ENCODE measurements at places on chromosomes 2 and 18.
A peak's percentile ranks its signal among the peaks of the same experiment; 100 is the strongest.

DNA sequence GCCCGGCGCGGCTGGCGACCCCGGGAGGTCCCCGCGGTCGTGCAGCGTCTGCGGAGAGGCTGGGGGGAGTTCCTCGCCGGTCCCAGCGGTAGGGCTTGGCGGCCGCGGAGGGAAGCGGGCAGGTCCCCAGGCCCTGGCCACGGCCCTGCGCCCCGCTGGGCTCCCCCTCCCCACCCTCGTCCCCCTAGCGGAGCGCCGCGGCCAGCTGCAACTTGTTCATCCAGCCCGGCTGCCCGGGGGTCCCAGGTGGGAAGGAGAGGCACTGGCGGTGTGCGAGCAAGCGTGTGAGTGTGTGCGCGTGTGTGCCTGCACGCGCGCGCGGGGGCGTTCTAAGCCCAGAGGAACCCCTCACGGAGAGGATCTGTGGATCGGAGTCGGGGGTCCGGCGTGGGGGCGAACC lies 1.3 kb downstream of the PTPRM start:
- DNase-seq: no peak

DNA sequence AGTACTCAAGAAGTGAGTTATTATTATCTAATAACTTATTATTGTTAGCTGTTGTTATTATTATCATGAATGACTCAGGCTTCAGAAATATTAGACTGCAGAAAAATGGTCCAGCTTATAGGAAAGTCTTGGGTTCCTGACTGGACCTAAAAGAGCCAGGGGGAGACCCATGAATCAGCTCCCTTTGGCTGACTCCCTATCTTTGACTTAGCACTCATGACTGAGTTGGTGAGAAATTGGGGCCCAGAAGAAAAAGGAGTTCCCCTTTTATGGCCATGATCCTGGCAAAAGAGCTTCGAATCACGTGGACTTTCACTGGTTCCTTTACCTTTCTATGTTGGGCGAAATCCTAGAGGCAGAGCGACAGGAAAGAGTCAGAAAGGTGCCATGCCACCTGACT lies 145.8 kb downstream of the MYO3B start:
- no peak for DNase-seq

- no peak for DNase-seq
These were observed 1.5 kb upstream of the KLHL30 start for GRCh38 chr2:238136820-238137537.

DNA sequence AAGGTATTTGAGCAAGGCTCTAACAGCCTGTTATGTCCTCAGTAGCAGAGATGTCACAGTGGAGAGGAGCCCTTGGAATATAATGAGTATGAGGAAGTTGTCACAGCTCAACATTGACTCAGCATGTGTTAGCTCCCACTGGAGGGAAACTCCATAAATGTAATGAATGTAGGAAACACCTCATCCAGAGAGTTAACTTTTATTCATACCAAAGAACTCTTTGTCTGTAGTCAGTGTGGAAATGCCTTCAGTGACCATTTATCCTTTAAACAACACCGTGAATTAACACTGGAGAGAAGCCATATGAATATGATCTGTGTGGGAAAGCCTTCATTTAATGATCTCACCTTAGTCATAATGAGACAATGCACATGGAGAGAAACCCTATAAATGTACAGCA lies 59.7 kb downstream of the CYP1B1 start:
- no peak for DNase-seq

- DNase-seq: no peak
These were observed 144.4 kb upstream of the RNF152 start for GRCh38 chr18:62037012-62037742.

DNA sequence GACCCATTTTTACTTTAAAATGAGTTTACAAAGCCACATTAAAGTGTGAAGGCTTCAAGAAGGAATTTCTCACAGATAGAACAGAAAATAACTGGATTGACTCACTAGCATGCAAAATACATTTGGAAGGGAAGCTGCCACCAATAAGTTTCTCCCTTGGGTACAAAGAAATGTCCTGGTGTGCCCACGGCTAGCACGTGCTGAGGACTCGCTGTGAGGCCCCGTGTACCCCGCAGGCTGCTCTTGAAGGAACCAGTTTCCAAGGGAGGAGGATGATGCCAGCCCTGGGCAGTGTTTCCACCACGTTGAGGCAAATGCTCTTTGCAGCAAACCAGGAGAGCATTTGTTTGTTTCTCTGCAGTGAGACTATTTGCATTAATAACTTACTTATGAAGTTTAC lies 207.3 kb downstream of the SH3RF3 start:
- DNase-seq: no peak

- DNase-seq: no peak
These were observed 196.3 kb downstream of the CTIF start for GRCh38 chr18:48735080-48735676.

GRCh38 chr18:9366126-9366714 lies 31.6 kb downstream of the TWSG1 start:
- no peak for DNase-seq

DNA sequence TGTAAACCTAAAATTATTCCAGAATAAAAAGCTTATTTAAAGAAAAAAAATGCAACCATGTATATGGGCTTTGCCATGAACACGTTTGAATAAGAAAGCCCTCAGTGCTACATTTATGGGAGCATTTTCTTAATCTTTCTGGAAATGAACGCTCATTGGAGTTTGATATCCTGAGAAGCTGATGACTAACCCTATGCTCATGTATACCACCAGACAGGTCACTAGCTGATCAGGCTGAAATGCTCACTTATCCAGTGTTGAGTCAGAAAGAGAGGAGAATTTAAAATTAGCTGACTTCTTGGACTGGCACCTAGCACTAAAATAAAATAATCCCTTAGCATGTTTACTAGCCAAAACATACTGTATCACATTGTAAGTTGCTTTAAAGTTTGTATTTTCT lies 254.9 kb upstream of the SIX3 start:
- DNase-seq: no peak

GRCh38 chr2:231009236-231009919 lies 13.5 kb downstream of the SPATA3 start:
- no peak for DNase-seq

- DNase-seq: no peak
These were observed 58.7 kb downstream of the SLC25A12 start for GRCh38 chr2:171835386-171835785.

DNA sequence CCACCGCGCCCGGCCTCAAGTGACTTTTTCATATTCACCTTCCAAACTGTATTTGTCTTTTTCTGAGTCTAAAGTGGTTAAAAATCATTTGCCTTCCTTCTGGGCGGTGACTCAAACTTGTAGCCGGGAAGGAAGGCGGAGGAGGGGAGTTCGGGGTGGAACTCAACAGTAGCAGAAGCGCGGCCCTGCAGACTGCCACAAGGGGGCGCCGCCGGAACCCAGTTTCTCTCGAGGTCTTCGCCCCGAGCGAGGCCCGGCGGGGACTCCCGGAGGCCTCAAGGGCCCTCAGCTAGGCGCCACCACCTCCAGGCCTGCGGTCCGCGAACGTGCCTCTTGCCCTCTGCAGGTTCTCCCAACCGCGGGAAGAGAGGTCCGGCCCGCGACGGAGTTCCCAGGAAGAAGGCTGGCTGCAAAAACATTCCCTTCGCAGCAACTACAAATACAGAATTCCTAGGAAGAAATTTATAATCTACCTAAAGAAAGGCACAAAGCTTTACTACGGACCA lies 16.8 kb upstream of the ITM2C start:
- peak; percentile 88 for DNase-seq

- DNase-seq: no peak
These were observed 63.8 kb downstream of the PDE11A start for GRCh38 chr2:178008636-178009289.

DNA sequence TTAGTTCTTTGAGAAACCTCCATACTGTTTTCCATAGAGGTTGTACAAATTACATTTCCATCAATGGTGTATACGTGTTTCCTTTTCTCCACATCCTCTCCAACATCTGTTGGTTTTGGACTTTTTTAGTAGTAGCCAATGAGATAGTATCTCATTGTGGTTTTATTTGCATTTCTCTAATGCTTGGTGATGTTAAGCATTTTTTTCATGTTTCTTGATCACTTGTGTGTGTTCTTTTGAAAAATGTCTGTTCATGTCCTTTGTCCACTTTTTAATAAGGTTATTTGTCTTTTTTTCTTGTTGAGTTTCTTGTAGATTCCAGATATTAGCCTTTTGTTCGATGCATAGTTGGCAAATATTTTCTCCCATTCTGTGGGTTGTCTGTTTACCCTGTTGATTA lies 392.3 kb upstream of the ZEB2 start:
- no peak for DNase-seq

GRCh38 chr18:35267809-35268208 lies 22.2 kb downstream of the ZSCAN30 start:
- DNase-seq: peak; percentile 7

DNA sequence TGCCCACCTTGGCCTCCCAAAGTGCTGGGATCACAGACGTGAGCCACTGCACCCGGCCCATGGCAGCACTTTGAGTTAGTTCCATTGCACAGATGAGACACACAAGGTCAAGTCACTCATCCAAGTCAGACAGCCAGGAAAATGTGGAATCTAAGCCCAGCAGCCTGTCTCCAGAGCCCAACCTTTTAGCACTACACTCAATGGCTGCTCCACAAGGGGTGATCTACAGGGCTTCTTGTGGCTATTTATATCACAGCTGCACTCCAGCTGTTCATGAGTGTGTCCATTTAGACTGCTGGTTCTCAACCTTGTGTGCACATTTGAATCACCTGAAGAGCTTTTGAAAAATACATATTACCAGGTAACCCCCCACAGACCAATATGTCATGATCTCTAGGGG lies 72.9 kb upstream of the RPL31 start:
- no peak for DNase-seq

DNA sequence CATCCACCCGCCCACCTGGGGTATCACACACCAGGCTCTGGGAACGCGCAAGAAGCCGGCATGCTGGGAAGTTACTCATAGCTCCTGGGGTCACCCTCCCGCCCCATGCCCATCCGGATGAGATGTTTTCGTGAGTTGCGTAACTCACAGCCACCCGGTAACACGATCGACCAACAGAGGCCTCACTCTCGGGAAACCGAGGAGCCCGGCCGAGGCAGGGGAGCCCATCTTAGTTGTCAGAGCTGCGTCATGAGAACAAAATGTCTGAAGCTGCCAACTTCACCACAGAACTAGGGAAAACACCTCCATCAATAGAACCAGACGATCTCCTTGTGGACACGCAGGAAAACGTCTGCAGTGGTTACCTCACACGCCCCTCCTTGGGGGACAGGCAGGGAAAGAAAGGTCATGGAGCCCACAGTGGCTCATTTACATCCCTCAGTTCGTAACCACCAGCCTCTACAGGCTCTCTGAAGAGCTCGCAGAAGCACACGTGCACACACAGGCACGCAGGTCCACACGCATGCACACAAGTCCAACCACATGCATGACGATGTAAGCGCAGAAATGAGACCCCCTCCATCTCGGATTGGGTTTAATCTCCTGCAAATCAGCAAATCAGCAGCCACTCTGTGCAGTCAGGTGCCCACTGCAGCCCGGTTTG lies 26.2 kb downstream of the ADI1 start:
- no peak for DNase-seq

DNA sequence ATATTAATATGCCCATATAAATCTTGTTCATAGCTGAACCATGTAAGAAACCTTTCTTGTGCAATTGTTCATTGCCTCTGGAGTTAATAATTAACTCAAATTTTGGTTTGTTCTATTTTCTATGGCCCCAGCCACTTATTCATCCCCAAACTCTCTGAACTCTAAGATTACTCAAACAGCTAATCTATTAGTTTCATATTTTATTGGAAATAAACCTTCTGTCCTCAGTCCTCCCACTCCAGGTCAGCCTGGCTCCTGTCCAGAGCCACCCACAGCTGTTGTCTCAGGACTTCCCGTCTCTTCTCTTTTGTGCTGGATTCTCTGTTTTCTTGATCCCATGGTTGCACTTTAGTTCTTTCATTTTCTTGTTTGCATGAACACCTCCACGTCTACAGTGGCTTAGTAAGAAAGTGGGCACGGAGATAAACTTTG lies 4.4 kb upstream of the RNF103 start:
- DNase-seq: no peak

DNA sequence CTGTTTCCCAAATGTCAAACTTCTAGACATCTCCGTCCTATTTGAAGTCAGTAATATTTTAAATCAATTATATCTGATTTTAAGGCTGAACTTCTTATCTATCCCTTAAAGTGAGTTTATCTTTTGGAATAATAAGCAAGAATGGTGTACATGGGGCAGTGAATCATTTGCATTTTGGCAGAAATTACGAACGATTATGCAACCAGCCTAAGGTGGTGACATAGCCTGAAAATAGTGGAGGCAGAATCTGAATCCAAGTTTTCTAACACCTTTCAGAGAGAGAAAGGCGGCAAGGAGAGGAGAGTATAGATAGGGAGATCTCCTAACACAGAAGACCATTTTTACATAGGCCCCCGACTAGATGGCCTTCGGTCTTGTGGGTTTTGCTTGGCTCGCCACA lies 10.7 kb downstream of the ZBTB14 start:
- DNase-seq: no peak

- no peak for DNase-seq
These were observed 1622.1 kb downstream of the LRP1B start for GRCh38 chr2:140508756-140509155.

DNA sequence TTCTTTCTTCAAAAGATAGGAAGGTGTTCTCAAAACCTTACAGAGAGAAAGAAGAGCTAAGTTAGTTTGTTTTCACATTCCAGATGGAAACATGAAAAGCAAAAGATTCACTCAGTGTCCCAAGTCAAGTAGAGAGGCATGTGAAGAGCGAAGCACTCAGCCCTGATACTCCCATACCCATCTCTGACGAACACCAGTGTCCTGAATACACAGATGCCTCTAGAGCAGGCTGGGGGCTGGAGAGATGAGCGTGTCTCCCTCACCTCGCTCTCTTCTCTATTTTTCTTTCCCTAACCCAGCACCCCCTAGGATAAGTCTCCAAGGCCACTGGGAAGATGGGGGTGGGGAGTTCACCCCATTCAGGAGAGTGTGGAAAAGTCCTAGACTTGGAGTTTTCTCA lies 227.8 kb downstream of the TMEM163 start:
- DNase-seq: no peak

GRCh38 chr2:176976736-176977685 lies 235.6 kb upstream of the HNRNPA3 start:
- DNase-seq: no peak

DNA sequence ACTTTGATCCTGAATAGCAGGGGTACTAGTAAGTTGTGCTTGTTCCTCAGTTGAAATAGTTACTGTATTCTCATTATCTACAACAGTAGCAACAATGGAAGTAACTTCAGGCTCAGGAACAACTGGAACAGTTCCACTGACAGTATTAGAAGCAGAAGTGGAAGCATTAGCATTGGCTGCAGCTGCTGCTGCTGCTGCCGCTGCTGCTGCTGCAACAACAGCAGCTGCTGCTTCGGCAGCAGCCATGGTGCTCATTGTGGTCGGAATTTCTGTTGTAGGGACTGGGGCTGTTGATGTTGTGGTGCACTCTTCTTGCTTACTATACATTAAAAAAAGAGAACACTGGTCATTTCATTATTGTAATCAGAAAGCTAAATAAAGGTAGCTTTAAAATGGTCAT lies 40.8 kb downstream of the PRPF40A start:
- DNase-seq: no peak

DNA sequence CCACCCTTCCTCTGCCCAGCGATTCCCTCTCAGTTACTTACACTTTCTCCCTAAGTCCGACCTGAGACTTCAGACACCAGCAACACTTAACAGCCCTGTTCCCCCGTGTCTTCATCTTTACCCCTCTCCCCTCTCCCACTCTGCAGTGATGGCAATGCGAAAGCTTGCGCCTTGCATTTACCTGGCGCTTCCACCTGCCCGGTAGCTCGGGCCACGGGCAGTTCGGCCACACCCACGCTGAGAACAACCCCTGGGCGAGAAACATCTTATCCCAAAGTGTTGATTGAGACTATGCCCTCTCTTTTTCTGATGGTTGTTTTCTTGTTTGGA lies 558 bp downstream of the DNAJC10 start:
- no peak for DNase-seq
